ENCODE measurements at places on chromosomes 12 and 14.

- DNase-seq = no peak
These were observed 12.1 kb downstream of the RITA1 start for GRCh38 chr12:113197518-113198077.

DNA sequence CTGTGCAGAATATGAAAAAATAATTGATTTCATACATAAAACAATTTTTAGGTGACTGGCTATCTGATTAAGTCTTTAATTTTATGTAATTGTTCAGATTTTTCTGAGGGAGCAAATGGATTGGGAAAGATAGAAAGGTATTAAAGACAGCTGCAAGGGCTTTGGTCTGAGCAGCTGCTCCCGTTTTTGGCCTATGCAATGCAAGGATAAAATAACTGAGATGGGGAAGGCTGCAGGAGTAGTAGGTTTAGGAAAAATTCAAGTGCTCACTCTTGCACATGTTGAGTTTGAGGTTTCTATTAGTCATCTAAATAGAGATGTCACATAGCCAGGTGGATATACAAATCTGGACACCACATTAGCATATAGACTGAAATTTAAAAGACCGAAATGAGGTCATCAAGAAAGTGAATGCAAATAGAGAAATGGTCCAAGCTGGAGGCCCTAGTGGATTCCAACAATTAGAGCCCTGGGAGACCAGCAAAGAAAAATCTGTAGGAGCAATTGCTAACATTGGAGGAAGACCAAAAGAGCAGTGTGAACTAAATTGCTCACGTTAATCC, 144.0 kb downstream of the PPFIA2 start:
- DNase-seq = no peak

- no peak for DNase-seq
These were observed 75.0 kb downstream of the TRMT5 start for GRCh38 chr14:60905923-60906322.

DNA sequence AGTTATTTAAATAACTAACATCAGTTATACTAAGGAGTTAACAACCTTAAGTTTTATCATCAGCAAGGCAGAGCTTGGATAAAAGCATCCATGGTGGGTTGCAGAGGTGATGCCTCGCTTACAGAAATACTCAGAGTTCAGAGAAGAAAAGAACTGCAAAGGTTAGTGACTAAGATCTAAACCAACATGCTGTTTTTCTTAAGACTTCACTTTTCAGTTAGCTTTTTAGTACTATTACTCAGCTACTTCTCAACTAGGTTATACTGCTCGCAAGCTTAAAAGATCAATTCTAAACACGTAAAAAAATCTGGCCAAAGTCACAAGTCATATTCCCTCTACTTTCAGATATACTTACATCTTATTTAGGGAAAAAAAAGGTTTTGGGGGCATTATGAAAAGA, 2.8 kb downstream of the PPP1CC start:
- DNase-seq = peak; percentile 18

- no peak for DNase-seq
These were observed 347.7 kb downstream of the TMEM132D start for GRCh38 chr12:129556082-129556481.

DNA sequence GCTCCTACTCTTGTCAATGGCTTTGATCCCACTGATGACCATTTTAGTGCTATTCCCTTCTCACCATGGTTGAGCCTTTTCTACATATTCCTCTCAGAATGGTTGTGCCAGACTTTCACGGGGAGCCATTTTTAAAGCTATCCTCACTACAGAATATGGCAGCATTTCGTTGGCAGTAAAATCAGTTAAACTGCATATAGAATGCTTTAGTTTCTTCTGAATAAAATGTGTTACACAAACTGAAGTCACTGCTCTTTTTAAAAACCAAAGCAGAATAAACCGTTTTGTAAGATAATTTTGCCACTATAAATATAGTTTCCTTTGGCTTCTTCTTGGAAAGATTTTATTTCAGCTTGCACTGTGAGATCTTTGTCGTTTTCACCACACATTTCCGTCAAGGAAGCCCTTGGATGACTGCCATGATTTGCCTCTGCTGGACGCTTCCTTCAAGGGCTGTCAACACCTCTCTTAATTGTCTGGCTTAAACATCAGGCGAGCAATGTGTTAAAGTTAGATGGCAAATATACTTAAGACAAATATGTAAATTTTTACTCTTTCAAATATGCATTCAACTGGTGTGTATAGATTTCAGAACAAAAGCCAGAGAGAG, 624.2 kb downstream of the DIO2 start:
- DNase-seq = no peak

DNA sequence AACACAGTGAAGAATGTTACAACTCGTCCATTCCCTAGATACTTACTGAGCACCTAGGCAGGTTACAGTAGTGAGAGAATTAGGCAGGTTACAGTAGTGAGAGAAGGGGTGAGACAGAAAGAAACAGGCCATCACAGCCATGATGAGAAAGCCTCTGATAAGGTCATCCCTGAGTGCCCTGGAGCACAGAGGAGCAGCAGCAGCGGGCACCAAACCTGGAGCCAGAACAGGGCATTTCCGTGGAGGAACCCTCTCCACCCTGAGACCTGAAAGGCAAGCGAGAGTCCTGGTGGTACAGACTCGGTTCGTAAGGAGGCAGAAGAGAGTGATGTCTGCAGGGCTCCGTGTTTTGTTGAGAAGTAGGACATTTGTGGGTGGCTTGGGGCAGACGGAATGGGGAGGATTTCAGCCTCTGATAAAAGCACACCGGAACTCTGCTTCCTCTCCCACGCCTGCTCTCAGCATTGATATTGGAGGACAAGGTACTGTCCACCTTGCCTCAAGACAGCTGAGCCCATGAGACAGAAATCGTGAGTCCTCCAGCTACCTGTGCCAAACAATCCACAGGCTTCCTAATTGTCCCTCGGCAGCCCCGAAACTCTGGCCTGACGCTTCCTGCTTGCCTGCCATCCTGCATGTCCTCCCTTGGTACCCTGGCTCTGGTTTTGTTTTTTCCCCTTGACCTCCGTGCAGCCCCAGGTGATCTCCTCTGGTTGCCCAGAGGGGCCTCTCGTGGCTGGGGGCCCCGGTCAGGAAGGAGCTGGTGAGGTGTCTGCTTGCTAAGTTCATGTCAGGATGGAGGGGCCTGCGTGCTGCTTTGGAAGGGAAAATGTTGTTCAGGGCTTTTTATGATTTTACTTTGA, 136.1 kb downstream of the GCH1 start:
- DNase-seq = no peak

- DNase-seq = no peak
These were observed 222.9 kb upstream of the DDHD1 start for GRCh38 chr14:53376064-53376463.

DNA sequence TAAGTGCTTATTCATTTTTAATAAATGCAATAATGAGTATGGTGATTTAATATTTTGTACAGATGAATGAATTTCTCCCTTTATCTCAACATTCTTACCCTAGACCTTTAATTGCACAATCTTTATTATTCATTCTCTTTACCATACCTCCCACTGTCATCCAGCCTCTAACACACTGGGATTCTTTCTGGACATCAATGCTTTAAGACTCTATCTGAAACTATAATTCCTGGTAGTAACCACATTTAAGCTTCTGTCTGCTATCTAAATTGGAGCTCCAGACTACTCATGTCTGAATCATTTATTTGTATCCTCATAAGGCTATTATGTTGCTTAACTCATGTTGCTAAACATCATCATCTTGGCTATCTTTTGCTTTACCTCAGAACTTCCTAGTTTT, 270.2 kb downstream of the ALG10B start:
- no peak for DNase-seq

- no peak for DNase-seq
These were observed 1277.6 kb downstream of the AACS start for GRCh38 chr12:126342866-126343265.

DNA sequence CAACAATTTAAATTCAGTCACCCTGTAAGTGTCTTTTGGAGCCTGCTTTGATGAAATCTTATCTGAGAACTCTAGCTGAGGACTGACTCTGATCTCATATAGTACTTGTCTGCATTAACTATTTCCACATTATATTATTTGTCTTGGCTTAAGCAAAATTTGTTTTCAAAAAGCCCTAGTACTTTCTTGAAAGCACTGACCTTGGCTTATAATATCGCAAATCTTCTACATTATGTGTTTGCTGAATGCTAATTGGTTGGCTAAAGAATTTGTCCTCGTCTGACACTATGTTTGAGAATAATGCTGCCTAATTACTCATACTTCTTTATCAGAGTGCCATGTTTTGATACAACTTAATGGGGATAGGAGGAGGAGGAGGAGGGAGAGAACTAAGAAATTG, 46.9 kb upstream of the FLRT2 start:
- DNase-seq = no peak

DNA sequence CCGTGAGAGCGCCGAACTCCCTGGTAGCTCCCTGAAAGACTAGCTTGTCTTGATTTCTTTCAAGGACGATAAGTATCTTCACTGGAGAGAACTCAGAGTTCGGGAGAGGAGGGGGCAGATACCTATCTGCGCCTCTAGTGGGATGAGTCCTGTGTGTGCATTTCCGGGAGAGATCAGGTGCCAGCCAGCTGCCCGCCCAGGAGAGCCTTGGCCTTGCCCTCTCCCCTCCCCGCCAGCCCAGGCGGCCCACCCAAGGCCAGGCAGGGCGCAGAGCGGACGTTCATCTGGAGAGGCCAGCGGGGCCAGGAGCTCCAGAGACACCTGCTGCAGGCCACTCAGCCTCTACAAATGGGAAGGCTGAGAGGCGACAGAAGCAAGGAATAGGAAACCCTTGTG, 1.0 kb downstream of the CD9 start:
- DNase-seq = no peak

GRCh38 chr14:89276424-89276975, 140.5 kb downstream of the FOXN3 start:
- peak; percentile 92 for DNase-seq

GRCh38 chr14:60217713-60218112, 31.3 kb upstream of the PPM1A start:
- no peak for DNase-seq

- no peak for DNase-seq
These were observed 83.5 kb downstream of the SAMD4A start for GRCh38 chr14:54650331-54650958.

DNA sequence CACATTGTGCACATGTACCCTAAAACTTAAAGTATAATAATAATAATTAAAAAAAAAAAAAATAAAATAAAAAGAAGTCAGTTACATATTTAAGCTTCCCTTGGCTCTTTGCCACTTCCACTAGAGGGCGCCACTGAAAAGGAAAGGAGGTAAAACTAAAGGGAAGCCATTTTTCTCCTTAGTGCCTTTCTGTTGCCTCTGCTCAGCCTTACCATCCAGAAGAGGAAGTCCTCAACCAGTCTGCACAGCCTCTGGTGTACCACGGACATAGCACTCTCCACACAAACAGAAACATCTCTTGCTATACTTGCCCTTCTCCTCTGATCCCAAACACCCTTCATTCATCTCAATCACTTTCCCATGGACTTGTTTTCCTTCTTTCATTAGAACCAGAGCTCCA, 169.0 kb upstream of the EEA1 start:
- DNase-seq = peak; percentile 56

DNA sequence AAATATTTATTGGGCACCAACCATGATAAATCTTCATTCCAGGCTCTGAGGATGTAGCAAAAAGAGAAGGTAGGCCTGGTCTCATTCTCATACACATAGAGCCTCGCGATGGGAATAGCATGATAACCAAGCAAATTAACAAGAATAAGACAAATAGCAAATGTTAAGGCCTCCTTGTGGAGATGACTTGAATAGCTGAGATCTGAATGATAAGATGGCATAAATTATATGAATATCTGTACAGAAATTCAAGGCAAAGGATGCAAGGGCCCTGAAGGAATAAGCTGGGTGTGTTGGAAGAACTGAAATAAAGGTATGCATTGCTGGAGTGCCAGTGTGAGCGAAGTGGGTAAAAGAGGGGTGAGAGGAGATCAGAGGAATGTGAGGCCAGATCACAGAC, 114.8 kb downstream of the ALX1 start:
- DNase-seq = no peak

DNA sequence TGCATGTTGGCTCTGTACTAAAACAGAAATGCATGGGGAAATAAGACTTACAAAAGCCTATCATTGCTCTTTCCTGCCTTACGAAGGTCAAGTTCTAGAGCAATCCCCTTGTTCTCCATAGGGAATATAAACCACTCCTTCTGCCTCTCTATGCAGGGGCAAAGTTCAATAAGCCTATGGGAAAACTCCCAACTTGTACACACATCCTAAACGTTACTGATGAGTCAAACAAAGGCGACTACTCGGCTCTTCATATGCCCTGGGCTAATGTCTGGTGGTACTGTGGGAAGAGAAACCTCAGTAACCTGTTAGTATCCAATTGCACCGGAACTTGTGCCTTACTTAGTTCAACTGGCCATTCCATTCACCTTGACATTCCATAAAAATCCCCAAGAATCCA, 32.7 kb downstream of the PRMT8 start:
- no peak for DNase-seq

DNA sequence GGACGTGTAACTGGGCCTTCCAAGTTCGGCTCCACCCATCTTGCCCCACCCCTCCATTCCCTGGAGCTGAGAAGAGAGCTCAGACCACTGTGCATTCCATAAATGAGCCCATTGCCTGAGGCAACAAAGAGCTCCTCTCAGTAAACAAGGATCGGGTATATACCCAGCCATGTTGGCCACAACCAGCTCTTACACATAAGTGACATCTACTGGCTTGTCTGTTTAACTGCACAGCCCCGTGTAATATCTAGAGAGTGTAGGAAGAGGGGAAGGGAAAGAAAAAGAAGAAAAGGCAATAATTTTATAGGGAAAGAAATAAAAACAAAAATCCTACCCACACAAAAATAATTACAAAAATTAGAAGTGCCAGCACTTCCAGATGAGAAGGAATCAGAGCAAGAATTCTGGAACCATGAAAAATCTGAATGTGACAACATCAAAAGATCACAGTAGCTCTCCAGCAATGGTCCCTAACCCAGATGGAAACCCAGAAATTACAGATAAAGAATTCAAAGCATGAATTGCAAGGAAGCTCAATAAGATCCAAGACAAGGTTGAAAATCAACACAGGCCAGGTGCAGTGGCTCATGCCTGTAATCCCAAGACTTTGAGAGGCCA, 308.1 kb downstream of the RPAP3 start:
- no peak for DNase-seq

GRCh38 chr14:62431496-62431895, 613.8 kb downstream of the KCNH5 start:
- no peak for DNase-seq

GRCh38 chr12:42128327-42128726, 16.3 kb downstream of the GXYLT1 start:
- no peak for DNase-seq
